ENCODE measurements at places on chromosomes 6 and 20.
A peak's percentile ranks its signal among the peaks of the same experiment; 100 is the strongest.

GRCh38 chr6:16236631-16237199 is 1.7 kb upstream of the GMPR start:
- peak; percentile 53 for DNase-seq

- no peak for DNase-seq
Observed at GRCh38 chr6:72886170-72886569, 264.3 kb downstream of the KCNQ5 start.

- DNase-seq, result no peak
Observed at GRCh38 chr6:6557886-6558285, 30.6 kb upstream of the LY86 start.

- DNase-seq, result no peak
Observed at GRCh38 chr6:160069459-160069858, 52.2 kb upstream of the SLC22A1 start.

- no peak for DNase-seq
Observed at GRCh38 chr20:25547063-25547462, 38.3 kb downstream of the NINL start.

DNA sequence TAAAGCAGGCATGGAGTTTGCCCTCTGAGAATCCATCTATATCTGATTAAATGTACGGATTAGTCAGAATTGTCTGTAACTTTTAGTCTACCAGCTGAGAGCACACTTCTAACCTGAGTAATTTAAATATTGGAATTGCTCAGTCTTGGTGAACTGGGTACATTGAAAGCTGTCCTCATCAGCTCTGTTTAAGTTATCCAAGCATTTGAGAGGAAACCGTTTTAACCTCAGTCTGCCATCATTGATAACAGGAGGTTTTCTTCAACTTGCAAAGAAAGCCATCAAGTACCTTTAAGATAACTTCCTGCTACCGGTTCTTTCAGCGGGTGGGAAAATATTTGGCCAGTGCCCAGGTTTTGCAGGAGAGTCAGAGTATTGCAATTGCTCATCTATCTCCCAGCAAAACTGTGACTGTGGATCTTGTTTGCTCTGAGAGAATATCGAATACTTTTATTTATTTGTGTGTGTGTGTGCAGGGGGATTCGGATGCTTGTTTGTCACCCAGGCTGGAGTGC is 31.1 kb upstream of the F13A1 start:
- no peak for DNase-seq

GRCh38 chr20:9110916-9111432 is 42.1 kb downstream of the PLCB4 start:
- no peak for DNase-seq

- DNase-seq, result peak; percentile 97
Observed at GRCh38 chr6:11653028-11653583, 115.6 kb downstream of the TMEM170B start.

DNA sequence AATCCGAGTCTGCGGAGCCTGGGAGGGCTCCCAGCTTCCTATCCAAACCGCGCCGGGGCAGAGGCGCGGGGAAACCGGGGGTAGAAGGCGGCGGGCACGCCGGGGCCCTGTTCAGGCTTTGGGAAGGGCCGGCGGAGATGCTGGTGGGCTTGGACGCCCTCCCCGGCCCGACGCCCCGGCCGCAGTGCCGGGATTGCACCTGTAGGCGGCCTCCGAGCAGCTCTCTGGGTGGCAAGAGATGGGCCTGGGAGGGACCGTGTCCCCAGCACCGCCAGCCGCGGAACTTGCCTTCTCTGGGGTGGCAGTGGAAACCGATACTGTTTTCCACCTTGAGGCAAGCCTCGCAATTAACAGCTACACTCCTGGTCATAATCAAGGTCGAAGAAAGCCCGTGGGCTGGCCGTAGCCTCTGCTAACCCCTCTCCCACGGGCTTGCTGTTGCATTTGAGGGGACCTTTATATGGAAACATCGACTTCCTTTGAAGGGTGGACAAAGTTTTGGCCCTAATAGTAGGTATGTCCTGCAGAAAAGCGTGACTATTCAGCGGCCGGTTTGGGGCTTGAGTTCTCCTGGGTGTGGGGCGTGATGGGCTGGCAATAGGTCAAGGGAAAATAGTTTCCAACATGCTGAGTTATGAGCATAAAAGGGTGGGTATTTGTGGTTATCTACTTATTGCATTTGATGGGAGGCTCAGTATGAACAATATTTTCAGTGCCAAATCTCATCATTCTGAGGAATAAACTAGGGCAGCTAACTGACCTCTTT is 1.1 kb upstream of the JAG1 start:
- DNase-seq, result peak; percentile 86

- DNase-seq, result no peak
Observed at GRCh38 chr6:135876058-135876457, 24.6 kb downstream of the PDE7B start.

DNA sequence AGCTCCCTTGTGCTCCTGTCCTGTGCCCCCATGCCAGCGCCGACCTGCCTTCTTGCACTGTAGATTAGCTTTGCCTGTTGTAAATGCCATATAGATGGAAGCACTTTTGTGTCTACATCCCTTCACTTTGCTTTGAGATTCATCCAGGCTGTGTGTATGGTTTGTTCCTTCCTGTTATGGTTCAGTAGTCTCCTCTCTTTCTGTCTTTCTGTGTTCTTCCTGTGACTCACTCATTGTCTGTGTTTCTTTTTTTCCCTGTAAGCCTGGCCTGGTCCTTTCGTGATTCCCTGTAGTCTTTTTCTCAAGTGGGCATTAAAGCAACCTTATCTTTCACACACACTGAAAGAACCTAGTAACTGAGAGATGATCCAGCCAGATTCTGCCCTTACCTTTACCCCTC is 66.6 kb downstream of the JARID2 start:
- peak; percentile 27 for DNase-seq

DNA sequence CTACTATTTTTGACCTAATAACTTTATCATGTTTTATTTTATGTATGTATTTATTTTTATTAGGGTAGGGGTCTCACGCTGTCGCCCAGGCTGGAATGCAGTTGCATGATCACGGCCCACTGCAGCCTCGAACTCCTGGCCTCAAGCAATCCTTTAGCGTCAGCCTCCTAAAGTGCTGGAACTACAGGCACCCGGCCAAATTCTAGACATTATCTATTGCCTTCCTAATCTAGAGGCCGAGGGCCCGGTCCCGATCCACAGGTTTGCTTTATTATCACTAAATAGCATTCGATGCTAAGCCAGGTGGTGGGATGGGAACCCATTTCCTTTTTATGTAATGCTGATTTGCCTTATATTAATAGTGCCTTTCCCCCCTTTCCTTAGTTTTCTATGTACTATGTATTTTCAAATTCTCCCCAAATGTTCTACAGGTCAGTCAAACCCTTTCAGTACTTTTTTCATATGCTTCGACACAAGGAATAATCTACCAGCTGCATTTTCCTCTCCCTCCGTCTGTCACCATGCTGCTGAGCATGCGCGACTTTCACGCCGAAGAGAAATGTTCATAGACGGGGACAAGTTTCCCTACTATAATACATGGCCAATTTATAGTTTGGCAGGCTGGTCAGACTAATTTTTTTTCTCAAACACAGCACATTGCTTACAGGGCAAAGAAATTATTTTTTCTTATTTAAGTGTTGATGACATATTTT is 6.4 kb downstream of the SERPINB6 start:
- no peak for DNase-seq

- no peak for DNase-seq
Observed at GRCh38 chr20:58715391-58715800, 22.8 kb downstream of the NPEPL1 start.

GRCh38 chr20:5402903-5403531 is 86.3 kb upstream of the PROKR2 start:
- DNase-seq, result no peak

DNA sequence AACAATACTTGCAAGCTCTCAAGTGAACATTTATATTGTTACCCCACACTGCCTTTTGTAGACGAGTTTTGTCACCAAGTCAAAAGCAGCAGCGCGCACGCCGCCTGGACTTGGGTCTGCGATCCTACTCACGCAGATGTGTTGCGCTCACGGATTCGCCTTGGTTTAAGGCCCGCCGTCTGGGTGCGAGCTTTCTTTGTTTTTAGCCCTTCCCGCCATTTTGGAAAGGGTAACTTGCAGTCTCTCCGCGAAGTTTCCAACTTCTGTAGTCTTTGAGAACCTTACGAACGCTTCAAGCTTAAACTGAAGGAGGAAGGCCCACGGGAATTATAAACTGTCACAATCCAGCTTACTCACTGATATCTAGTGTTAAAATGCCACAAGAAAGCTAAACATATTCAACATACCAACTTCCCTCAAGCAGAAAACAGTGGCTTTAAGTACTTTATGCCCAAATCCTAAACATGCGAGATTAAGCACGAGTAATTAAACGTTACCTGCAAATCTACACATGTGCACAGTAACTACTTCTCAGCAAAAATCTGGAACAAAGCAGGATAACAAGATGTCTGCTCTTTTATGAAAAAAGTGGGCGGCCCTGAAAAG is 80.4 kb upstream of the BTN3A2 start:
- DNase-seq, result peak; percentile 70

DNA sequence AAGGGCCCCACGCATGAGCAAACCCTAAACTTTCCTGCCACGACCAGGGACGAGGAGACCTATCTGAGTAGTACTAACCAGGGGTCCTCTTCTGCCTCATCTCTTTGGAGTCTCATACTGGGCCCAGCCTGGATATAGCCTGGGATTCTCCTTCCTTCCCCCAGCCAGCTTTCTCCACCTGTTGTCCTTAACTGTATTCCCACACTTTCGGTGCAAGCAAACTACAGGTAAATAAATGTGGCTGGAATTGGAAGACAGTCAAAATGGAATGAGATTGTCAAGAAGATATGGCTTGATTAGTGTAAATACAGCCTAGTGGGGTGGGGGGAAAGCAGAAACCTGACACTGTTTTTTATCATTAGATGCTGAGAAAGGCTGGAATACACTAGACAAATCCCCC is 23.5 kb upstream of the LY86 start:
- DNase-seq, result no peak

- peak; percentile 5 for DNase-seq
Observed at GRCh38 chr6:63349401-63349800, 29.6 kb upstream of the LGSN start.

GRCh38 chr20:34120213-34120612 is 8.2 kb upstream of the EIF2S2 start:
- no peak for DNase-seq

DNA sequence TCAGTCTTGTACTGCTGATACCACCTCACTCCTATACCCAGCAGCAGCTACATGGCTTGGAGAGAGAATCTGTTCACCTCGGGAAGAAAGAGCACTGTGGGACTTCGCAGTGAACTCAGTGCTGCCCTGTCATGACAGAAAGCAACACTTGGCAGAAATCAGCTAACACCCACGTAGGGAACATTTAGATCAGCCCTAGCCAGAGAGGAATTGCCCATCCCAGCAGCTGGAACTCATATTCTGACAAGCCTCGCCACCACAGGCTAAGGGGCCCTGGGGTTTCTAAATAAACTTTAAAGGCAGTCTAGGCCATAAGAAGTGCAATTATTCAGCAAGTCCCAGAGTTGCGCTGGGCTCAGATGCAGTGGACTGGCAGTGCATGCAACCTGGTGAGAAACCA is 1266.8 kb downstream of the GRIK2 start:
- peak; percentile 4 for DNase-seq

DNA sequence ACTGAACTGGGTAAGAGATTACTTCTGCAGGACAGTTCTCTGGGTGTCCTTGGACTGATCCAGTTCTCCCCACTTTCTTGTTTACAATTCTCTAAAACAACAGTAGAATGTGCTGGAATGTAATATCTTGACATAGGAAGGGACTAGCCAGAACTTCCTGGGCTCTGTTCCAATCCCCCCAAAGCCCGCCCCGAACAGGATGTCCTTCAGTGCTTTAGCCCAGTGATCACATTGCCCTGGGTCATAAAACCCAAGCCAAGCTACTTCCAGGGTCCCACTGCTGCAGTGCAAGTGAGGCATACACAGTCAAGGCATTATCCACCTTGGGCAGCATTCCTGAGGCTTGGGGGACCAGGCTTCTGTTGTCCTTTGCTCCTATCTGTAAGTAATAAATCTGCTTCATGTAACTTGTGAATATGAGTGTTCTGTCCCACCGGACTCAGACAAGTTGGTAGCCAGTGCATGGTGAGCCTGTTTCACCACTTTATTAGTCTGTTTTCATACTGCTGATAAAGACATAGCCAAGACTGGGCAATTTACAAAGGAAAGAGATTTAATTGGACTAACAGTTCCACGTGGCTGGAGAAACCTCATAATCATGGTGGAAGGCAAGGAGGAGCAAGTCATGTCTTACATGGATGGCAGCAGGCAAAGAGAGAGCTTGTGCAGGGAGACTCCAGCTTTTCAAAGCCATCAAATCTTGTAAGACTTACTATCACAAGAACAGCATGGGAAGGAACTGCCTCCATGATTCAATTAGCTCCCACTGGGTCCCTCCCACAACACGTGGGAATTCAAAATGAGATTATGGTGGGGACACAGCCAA is 23.5 kb downstream of the FITM2 start:
- no peak for DNase-seq

GRCh38 chr6:111184827-111185532 is 97.7 kb downstream of the SLC16A10 start:
- DNase-seq, result no peak

GRCh38 chr6:130955755-130956154 is 107.3 kb downstream of the EPB41L2 start:
- DNase-seq, result no peak

DNA sequence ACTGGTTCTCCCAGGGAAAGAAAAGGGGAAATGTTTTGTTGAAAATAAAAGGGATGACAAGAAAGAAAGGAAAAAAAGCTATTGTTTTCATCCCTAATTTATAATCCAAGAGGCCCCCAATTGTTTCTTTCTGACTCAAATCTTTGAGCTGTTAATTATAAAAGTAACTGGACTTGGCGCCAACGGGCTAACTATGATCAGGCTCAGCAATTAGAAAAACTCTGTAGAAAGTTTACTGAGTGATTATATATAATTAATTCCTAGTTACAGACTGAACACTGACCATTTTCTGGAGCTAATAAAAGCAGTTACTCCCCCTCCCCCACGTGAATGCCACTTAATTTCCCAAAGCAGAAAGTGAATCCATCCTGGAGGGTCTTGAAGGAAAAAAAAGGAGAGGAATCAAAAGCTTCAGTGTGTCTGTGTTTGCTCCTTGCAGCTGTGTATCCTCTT is 3.2 kb downstream of the ZMYND8 start:
- no peak for DNase-seq

GRCh38 chr6:41122918-41123317 is 31.2 kb downstream of the TREML1 start:
- DNase-seq, result no peak

- DNase-seq, result no peak
Observed at GRCh38 chr6:108166664-108167448, 1.0 kb downstream of the NR2E1 start.

DNA sequence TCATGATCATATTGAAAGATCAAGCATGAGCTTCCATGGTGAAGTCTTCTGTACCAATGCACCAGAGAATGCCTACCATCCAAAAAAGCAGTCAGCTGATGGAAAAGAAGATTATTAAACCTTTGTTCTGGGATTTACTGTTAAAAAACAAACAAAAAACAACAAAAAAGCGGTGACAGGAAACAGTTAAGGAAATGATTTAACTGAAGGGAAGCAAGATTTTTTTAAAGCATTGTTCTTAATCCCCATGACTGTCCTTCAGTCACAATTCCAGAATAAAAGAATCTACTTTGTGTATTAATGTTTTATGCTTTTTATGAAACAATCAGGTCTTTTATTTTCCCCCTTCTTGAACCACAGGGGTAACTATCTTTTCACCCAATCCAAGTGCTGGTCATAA is 23.9 kb downstream of the FAM162B start:
- no peak for DNase-seq
